Stimulated activated CD4-positive, alpha-beta T cell treated with anti-CD3 and anti-CD28 coated beads, TNF-alpha, amount 100 ng/mL, for 4 hours (primary cell): ENCODE measurements at places on chromosomes 12 and 14.

DNA sequence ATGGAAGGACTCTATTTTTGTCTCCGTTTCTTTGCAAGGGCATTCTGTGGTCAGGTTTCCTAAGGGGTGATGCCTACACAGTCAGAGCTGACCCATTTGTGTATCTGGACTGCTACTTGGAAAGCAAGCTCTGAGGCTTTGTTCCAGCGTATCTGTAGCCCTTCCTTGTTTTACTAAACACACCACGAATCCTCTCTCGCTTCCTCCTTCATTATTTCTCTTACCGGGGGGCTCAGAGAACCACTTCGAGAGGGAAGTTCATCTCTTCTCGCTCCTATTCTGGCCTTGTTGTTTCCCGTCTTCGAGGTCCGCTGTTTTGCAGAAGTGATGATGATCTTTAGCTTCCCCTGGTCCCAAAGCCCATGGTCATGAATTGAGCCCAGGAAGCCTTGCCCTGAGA lies 164.7 kb downstream of the SSPN start:
- no peak for DNase-seq

DNA sequence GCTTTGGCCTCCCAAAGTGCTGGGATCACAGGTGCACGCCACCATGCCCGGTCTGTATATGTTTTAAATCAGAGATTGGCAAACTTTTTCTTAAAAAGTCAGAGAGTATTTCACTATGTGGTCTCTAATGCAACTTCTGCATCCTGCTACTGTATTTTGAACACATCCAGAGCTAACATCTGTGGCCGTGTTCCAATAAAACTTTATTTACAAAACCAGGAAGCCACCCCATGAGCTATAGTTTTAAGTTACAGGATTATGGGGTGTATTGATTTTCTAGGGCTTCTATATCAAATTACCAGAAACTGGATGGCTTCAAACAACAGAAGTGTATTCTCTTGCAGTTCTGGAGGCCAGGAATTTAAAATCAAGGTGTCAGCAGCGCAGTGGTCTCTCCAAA lies 5.3 kb upstream of the RBM19 start:
- no peak for DNase-seq

- DNase-seq: no peak
Observed at GRCh38 chr12:57000393-57000792, 6.0 kb downstream of the ZBTB39 start.

- no peak for DNase-seq
Observed at GRCh38 chr12:98863167-98863566, 218.1 kb downstream of the APAF1 start.

- no peak for DNase-seq
Observed at GRCh38 chr14:30297876-30298795, 260.8 kb upstream of the G2E3 start.

DNA sequence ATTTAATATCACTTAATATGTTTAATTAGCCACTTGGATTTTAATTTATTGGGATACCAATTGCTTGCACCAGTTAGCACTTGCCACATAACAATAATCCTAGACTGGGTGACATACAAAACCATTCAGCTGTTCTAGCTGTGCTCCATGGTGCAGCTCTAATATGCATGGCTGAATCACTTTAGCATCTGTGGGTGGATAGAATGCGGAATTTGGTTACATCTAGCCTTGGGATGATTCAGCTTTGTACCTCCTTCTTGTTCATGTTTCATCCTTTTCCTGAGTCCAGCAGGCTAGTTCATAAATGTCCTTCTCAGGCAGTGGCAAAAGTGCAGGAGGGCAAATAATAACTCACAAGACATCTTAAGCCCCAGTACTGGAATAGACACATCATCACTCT lies 1263.0 kb downstream of the LRFN5 start:
- no peak for DNase-seq

GRCh38 chr12:88896958-88897357 lies 316.7 kb upstream of the KITLG start:
- no peak for DNase-seq

DNA sequence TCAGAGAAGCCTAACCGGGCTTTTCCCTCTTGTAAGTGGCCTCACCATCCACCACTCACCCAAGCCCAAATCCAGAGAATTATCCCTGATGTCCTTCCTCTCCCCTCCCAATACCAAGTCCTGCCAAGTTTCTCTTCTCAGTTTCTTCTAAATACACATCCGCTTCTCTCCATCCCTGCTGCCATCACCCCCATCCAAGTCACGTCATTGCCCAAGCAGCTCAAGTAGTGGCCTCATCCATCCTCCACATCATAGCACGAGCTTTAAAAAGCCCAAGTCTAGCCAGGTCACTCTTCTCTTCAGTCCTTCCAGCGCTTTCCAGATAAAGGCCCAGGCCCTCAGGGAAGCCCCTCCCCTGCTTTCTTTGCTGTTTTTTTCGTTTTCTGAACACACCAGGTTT lies 25.4 kb downstream of the IL31 start:
- DNase-seq: no peak

DNA sequence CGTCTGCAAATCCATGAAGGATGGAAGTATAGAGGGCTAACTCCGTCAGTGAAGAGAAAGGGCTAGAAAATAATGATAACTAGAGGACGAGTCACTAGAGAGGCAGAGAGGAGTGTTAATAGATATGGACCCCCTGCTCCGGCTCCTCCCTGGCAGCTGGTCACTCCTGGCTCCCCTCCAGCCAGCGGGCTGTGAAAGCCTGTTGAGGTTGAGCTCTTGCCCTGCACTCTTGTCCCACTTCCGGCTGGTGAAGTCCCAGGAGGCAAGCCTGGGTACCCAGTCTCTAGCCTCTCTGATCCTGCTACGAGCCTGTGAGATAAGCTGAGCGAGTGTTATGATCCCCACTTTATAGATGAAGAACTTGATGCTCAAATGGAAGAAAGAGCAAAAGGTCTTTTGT lies 90.3 kb downstream of the RFX4 start:
- no peak for DNase-seq

- DNase-seq: no peak
Observed at GRCh38 chr14:38723959-38724358, 379.1 kb downstream of the SEC23A start.

DNA sequence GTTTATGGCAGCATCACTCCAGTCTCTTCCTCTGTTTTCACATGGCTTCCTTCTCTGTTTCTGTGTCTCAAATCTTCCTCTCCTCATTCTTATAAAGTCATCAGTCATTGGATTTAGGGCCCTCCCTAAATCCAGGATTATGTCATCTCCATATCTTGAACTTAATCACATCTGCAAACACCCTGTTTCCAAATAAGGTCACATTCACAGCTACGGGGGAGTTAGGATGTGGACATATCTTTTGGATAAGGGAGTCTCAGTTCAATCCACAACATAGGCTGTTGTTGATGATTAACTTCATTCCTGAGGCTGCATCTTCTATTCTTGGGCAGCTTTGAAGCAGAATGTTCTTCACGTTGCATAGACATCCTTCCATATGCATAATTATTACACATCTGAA lies 40.3 kb upstream of the NTF3 start:
- no peak for DNase-seq

GRCh38 chr12:132364348-132364902 lies 35.0 kb upstream of the GALNT9 start:
- DNase-seq: no peak

GRCh38 chr14:44982594-44982993 lies 20.6 kb downstream of the TOGARAM1 start:
- DNase-seq: no peak

GRCh38 chr14:90575781-90576180 lies 179.0 kb downstream of the CALM1 start:
- no peak for DNase-seq

DNA sequence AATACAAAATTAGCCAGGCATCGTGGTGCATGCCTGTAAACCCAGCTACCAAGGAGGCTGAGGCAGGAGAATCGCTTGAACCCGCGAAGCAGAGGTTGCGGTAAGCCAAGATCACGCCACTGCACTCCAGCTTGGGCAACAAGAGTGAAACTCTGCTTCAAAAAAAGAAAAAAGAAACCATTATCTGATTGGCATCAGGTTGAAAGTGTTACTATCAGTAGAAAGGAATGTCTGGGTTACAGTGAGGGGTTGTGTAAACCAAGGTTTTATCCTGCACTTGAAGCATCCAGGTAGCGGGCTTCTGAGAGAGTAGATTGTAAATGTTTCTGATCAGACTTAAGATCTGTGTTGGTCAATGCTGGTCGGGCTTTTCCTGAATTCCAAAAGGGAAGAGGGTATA lies 14.1 kb upstream of the OXA1L start:
- no peak for DNase-seq

DNA sequence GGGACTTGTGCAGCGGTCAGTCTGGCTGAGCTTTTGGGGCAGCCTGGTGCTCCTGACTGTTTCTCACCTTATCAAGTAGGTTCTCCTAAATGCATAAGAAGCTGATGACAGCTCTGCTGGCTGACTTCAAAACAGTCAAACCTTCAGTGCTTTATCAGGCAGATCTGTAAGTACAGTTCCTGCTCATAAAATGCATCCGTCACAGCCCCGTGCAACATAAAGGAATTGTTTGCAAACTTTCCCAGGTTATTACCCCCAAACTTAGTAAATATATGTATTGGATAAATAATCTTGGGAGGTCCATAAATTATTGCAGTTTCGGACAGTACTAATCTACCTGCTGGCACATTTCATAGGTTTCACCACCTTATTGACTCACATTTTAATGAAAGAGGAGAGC lies 10.7 kb downstream of the TUNAR start:
- DNase-seq: no peak

GRCh38 chr12:56385873-56386272 lies 23.2 kb upstream of the APOF start:
- DNase-seq: no peak

DNA sequence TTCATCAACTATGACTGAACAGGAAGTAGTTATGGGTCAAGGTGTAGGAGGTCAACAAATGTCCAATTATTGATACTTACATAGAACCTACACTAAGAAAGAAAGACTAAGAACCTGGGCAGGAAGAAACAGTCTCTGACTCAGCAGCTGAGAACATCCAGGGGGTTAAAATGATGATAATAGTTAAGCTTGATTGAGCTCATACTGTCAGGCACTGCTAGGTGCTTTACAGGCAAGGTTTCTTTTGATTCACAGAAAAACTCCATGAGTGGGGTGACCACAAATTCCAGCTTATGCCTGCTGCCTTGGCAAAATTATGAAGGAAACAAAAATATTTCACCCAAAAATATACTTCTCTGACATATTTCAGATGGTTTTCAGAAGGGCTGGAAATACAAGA lies 75.0 kb downstream of the ACADS start:
- no peak for DNase-seq

DNA sequence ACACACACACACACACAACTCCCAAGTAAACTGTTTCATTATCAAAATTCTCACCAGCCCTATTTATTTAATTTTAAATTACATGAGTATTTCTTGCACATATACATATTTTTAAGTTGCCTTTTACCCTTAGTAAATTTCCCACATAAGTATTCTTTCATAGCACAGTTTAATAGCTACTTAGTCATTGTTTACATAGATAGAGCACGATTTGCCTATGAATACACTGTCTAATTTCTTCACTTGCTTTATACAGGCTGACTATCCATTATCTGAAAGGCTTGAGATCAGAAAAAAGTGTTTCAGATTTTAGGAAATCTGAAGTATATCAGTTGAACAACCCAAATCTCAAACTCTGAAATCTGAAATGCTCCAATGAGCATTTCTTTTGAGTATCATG lies 30.9 kb downstream of the NIN start:
- no peak for DNase-seq

- no peak for DNase-seq
Observed at GRCh38 chr12:66354291-66354690, 52.0 kb downstream of the HELB start.

GRCh38 chr14:68842298-68842697 lies 49.4 kb upstream of the ZFP36L1 start:
- DNase-seq: no peak

DNA sequence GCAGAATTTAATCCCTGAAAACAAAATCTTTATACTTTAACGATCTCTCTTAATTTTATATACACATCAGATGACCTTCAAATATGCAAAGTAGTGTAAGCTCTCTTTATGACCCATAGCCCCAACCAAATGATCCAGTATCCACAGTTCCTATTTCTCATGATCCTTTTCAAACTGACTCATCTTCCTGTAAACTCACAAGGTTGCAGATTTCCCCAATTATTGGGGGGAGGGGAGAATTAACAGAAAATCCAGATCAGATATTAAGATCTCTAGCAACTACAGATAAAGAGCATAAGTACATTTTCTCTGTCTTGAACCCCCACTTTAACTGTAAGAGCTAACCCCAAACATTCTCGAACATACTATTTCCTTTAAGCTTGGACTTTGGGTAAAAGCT lies 12.5 kb downstream of the GNS start:
- no peak for DNase-seq

- no peak for DNase-seq
Observed at GRCh38 chr12:25388183-25388582, 137.5 kb upstream of the KRAS start.

DNA sequence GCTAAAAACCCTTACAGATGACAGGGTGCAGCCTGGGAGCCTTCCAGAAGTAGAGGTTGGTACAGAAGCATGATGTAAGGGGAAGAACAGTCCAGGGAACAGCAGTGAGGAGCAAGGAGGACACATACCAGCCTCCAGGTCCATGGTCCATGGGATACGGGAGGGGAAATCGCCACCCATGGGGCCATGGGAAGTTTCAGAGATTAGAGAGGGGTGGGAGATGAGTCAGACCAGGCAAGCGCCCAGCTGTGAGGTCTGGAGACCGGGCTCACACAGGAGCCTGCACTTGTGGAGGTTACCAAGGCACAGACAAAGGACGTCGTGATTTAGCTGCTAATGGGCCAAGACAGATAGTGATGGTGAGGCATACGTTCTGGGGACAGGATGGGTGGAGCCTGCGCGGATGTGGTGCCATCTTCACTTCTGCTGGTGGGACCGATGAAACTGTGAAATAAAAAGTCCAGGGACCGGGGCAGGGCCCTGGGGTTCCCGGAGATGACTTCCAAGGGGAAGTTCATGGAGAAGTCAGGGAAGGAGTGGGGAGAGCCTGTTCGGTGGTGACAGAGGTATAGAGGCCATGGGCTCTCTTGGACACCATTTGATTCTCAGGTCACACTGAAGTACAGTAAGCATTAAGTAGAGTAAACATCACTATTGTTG lies 17.7 kb upstream of the LRP1-AS start:
- no peak for DNase-seq

DNA sequence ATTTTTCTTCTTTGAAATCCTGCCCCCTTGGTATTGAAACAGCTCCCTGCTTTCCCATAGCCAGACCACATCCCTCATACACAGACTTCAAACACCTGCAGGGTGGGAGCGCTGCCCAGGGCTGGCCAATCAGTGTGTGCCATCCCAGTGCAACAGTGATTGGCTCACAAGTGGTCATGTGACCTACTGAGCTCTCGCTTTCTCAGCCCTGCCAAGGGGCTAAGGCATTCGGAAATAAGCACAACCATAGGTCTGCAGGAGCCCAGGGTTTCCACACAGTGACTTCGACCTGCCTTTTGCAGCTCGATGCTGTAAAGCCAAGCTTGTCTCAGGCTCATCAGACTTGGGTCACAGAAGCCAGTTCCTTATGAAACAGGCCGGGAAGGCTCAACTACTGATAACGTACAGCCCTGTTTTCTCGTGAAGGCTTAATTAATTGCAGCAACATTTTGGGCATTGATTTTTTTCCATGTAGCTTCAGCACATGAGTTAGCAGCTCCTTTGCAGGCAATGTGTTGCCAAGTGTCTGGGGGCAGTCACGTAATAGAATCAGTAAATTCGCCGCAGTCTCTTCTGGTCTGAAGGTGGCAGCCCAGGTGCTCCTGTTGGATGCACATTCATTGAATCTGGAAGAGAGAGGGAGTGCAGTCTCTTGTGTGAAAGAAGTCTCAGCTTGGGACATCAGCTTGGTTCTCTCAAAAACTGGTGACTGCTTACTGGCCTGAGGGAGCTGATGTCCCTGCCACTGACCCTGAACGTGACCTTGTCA lies 1091.8 kb downstream of the AACS start:
- no peak for DNase-seq
